CD4-positive, CD25-positive, alpha-beta regulatory T cell (primary cell): ENCODE measurements at places on chromosomes 5 and 9. TPM values are rescaled to one million over a fixed set of nuclear protein-coding genes. Genes with fewer than 3 reads are reported as not detected.
A peak's percentile ranks its signal among the peaks of the same experiment; 100 is the strongest.

Gene IQGAP2
- polyA plus RNA-seq = 57.0 TPM

Gene MOB3B
- 0.11 TPM for polyA plus RNA-seq

Gene BAAT
- polyA plus RNA-seq = not detected

DNA sequence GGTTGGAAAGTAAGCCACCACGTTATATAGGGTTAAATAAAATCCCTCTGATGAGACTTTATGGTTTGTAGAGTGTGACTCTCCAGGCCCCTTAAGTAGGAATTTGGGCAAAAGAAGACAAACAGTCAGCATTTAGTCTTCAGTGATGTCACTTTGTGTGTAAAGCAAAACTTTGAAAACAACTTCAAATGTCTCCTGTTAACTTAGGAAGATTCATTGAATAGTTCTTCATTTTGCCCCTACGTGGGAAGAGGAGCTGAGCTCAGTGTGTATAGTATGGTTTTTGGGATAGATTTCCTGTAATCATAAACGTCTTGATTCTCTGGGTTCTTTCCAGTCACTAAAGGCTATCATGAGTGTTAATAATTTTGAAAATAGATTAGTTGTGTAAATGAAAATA lies 101.3 kb downstream of the GADD45G start:
- H3K4me1 ChIP-seq = peaks cover 11% of the 10 kb centered on the region
- H3K36me3 ChIP-seq = no peaks in the 10 kb centered on the region
- H3K27ac ChIP-seq = no peak overlapping the region
- H3K4me3 ChIP-seq = no peak overlapping the region
- H3K27me3 ChIP-seq = no peaks in the 10 kb centered on the region
- no peak for DNase-seq

DNA sequence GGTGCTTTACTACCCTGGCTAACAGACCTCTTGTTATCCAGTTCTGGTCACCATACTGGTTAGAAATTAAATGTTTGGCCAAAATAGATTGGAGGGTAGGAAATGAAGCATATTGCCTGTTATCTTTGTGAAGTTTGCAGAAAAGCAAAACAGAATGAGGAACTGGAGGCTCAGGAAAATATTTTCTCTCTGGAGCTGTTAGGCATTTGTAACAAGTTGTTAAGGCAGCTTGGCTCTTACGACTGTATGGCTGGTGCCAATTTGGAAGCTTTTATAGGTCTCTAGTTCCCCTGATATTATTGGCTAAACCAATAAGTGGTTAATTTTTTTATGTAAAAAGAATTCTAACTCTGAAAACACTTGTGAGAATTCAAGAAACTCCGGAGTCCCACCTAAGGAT lies 35.8 kb downstream of the CDH6 start:
- no peaks in the 10 kb centered on the region for H3K36me3 ChIP-seq
- no peak overlapping the region for H3K4me3 ChIP-seq
- no peak for DNase-seq
- H3K4me1 ChIP-seq = no peaks in the 10 kb centered on the region

DNA sequence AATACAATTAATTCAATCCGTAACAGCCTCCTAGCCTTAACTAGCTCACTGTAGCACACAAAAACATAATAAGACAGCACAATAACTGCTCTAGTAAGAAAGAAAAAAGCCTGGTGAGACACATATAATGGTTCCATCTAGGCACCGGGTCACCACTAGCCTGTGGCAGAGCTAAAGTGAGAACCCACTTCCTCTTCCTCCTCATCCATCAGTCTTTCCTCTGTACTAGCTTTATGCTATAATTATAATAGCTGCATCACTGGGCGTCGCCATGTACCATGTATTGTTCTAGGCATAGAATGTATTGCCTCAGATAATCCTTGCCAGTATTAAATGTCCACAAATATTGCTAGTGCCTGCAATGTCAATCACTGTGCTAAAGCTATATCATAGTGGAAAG lies 23.1 kb downstream of the ADRB2 start:
- no peaks in the 10 kb centered on the region for H3K36me3 ChIP-seq
- peak overlapping the region; percentile 11 for H3K4me3 ChIP-seq
- peaks cover 2% of the 10 kb centered on the region for H3K27me3 ChIP-seq
- H3K4me1 ChIP-seq = peaks cover 17% of the 10 kb centered on the region

- H3K27me3 ChIP-seq = no peaks in the 10 kb centered on the region
- H3K4me3 ChIP-seq = no peak overlapping the region
- H3K27ac ChIP-seq = no peak overlapping the region
- peaks cover 42% of the 10 kb centered on the region for H3K36me3 ChIP-seq
- no peak for DNase-seq
These were observed 5.5 kb downstream of the MRNIP start for GRCh38 chr5:179852993-179853547.

GRCh38 chr5:157449011-157449723 lies 10.8 kb upstream of the NIPAL4 start:
- H3K36me3 ChIP-seq = no peaks in the 10 kb centered on the region
- no peak overlapping the region for H3K27ac ChIP-seq
- no peaks in the 10 kb centered on the region for H3K27me3 ChIP-seq
- H3K4me1 ChIP-seq = no peaks in the 10 kb centered on the region
- no peak for DNase-seq
